ENCODE measurements at places on chromosomes 5 and 9. TPM values are rescaled to one million over a fixed set of nuclear protein-coding genes. Genes with fewer than 3 reads are reported as not detected.

- peaks cover 4% of the 10 kb centered on the region for H3K4me1 ChIP-seq
- no peak overlapping the region for H3K27ac ChIP-seq
- H3K36me3 ChIP-seq = no peaks in the 10 kb centered on the region
- no peaks in the 10 kb centered on the region for H3K27me3 ChIP-seq
These were observed 198.6 kb downstream of the TLE1 start for GRCh38 chr9:81490605-81491331.

GRCh38 chr9:120878188-120879130 lies 1.5 kb upstream of the PHF19 start:
- no peak for DNase-seq
- no peak overlapping the region for H3K4me3 ChIP-seq
- no peaks in the 10 kb centered on the region for H3K27me3 ChIP-seq
- no peak overlapping the region for H3K27ac ChIP-seq
- H3K4me1 ChIP-seq = peaks cover 19% of the 10 kb centered on the region

- DNase-seq = no peak
- H3K4me1 ChIP-seq = no peaks in the 10 kb centered on the region
- H3K4me3 ChIP-seq = no peak overlapping the region
- H3K36me3 ChIP-seq = no peaks in the 10 kb centered on the region
- H3K27me3 ChIP-seq = no peaks in the 10 kb centered on the region
These were observed 551.9 kb downstream of the PRELID2 start for GRCh38 chr5:145283141-145283810.

GRCh38 chr9:132498531-132499210 lies 83.7 kb upstream of the BARHL1 start:
- DNase-seq = no peak
- H3K27me3 ChIP-seq = no peaks in the 10 kb centered on the region
- H3K4me1 ChIP-seq = no peaks in the 10 kb centered on the region
- no peak overlapping the region for H3K27ac ChIP-seq
- H3K4me3 ChIP-seq = no peak overlapping the region

GRCh38 chr5:111384220-111384619 lies 128.1 kb downstream of the STARD4 start:
- H3K27ac ChIP-seq = no peak overlapping the region
- H3K27me3 ChIP-seq = no peaks in the 10 kb centered on the region
- H3K4me1 ChIP-seq = no peaks in the 10 kb centered on the region
- no peak overlapping the region for H3K4me3 ChIP-seq
- no peak for DNase-seq

DNA sequence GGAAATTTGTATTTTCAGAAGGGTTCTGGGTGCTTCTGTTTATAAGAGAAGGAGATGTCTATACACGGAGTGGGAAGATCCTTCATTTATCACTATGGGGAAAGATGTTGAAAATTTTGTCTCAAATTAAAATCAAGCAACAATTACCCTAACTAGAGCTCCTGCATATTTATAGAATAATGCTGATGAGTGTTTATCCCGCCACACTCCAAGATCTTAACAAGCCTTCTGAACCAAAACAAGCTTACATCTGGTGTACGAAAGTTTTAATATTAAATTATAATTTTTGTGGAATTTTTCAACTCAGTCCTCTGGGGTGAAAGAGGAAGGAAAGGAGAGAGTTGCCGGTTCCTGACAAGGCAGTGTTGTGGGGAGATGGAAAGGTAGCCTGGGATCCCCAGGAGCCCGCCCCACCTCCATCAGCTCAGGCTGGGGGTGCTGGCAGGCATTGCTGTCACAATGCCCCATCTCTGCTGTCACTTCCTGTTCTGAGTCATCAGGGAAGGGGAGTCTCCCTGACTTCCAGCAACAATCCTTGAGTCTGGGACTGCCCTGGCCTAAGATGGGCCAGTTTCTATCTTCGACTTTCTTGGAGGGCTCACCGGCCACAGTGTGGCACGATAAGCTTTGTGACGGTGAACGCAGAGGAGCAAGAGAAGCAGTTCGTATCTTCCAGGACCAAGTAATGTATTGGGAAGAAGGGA lies 64.5 kb downstream of the ERAP1 start:
- no peaks in the 10 kb centered on the region for H3K27me3 ChIP-seq
- no peak overlapping the region for H3K27ac ChIP-seq
- no peak overlapping the region for H3K4me3 ChIP-seq
- no peaks in the 10 kb centered on the region for H3K4me1 ChIP-seq

Gene CCL27
- total RNA-seq = not detected

Gene SLC34A1
- not detected for total RNA-seq

Gene GPR150
- 6.0 TPM for total RNA-seq

Gene TAF7
- total RNA-seq = 32.2 TPM

Gene GARIN3
- total RNA-seq = not detected

Gene SPATA31D4
- not detected for total RNA-seq

Gene PLAC8L1
- total RNA-seq = not detected
